ENCODE measurements at places on chromosomes 5 and 9.

DNA sequence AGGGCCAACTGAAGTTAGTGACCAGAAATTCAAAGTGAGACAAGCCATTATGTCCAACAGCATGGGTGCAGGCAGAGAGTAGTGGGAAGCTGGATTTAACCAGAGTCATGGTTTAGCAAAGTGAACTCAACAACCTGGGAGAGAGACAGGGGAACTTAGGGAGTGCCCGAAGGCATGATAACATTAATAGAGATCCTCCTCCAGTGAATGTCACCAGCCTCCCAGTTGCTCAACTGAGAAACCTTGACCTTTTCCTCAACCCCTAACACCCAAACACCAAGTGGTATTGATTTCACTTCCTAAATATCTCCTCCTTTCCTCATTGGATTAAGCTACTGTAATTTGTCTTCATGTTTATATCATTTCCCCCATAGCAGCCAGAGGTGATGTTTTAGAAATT is 42.6 kb downstream of the HMGCS1 start:
- DNase-seq = no peak

DNA sequence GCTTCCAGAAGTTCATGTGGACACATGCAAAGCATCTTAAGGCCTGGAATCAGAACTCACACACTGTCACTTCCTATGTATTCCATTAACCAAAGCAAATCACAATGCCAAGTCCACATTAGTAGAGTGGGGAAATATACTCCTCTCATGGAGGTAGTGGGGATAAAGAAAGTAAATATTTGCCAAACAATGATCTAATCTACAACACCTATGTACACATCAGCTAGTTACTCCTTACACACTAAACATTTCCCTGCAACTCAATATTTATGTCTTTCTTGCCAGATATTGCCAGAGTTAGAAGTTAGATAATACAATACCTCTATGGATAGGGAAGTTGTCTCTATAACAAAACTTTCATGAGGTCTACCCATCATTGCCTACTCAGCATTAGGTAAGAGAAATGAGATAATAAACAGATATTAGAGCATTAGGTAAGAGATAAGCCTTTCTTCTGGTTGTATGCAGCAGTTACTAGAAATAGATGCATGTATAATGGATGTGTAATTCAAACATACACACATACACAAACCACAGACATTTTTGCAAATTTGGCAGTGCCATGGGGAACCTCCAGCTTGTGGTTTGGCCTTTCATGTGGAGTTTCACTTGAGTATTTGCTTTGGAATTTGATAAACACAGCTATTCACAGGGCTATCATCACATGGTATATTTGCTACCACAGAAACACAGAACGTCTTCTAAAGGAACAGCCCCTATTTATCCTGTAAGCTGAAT is 196.5 kb downstream of the TLE1 start:
- no peak for DNase-seq

DNA sequence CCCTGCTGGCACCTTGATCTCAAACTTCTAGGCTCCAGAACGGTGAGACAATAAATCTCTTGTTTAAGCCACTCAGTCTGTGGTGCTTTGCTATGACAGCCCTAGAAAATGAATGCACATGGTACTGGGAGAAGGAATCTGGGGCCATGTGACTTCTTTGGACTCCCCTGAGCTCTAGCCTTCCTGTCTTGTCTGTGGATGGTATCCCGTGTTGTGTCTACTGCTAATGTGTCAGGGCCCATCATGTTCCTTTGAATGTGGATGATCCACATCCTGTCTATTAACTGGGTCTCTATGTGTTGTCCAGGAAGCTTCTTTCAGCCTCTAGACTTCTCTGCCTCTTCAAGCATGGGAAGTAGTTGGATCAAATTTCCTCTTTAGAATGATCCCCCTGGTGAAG is 25.1 kb downstream of the IL7R start:
- no peak for DNase-seq

- DNase-seq = no peak
Observed at GRCh38 chr9:137781906-137782585, 95.5 kb upstream of the CACNA1B start.

GRCh38 chr5:58211441-58211840 is 248.4 kb downstream of the PLK2 start:
- DNase-seq = no peak

- no peak for DNase-seq
Observed at GRCh38 chr9:114591849-114592248, 4.3 kb downstream of the ATP6V1G1 start.

All from stimulated activated CD8-positive, alpha-beta memory T cell treated with anti-CD3 and anti-CD28 coated beads, Interleukin-15, amount 100 ng/mL, for 1 hour (primary cell).